Fibroblast of lung (primary cell): ENCODE measurements at places on chromosomes 12 and 14. TPM values are rescaled to one million over a fixed set of nuclear protein-coding genes. Genes with fewer than 3 reads are reported as not detected.

- no peak for DNase-seq
Measured at GRCh38 chr12:44369998-44370397, 506.1 kb downstream of the NELL2 start.

DNA sequence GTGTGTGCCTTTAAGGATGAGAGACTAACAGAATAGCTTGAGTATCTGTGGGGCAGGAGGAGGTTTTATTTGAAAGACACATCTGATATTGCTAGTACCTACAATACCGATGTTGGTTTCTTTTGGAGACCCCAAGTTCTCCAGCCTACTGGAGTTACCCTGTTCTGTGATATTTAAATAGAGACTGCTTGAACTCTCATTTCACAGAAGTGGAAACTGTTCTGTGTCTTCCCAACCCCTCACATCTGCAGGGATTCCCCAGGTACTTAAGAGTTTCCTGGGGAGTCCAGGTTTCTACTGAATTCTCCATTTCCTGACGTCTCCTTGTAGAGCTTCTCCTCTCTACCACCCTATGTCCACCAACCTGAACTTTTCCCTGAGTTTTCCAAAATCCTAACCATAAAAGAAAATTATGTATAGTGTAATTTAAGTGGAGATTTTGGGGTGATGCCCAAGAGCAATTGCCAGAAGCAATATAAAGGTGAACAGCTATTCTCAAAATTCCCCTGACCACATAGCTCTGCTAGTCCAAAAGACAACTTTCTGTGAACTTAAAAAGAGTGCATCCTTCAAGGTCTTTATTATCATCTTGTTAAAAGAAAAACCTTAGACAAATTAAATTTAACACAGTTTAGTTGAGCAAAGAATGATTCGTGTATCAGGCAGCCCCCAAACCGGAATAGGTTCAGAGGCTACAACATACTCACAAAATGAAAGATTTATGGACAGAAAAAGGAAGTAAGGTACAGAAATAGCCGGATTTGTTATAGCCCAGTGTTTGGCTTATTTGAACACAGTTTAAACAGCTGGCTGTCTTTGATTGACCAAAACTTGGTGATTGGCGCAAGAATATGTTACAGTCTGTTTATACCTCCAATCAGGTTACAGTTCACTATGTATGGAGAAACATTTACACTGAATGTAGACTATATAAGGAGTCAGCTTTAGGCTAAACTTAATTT, 373.4 kb downstream of the NUAK1 start:
- DNase-seq: no peak

GPRC5D gene
- total RNA-seq: not detected in 2 replicates

HOXC11 gene
- total RNA-seq: not detected in 2 replicates

AQP6 gene
- total RNA-seq: under 0.01 and 0.17 TPM in 2 replicates

SYNJ2BP gene
- 14.4 and 15.4 TPM in 2 replicates for total RNA-seq

DNA sequence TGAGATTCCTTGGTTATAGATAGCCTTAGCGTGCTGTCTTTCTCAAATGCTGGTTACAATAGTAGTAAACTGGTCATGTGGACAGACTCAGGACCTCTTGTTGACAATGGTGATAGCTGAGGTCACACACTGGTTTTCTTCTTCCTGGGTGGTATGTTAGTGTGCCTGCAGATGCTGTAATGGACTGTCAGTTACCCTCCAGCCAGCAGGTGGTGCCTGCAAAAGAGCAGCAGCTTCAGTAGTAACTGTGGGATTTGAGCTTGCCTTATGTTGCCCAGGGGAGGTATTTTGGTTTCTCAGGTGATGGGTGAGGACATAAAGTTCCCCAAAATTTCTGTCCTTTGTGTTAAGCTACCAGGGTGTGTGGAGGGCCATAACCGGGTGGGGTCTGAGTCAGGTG, 33.7 kb upstream of the SCAF11 start:
- DNase-seq: no peak

- DNase-seq: no peak
Measured at GRCh38 chr14:56581041-56581727, 1.6 kb downstream of the TMEM260 start.

TAS2R7 gene
- not detected in 2 replicates for total RNA-seq

GRCh38 chr12:73719223-73719622, 818.4 kb upstream of the ATXN7L3B start:
- DNase-seq: no peak

DNA sequence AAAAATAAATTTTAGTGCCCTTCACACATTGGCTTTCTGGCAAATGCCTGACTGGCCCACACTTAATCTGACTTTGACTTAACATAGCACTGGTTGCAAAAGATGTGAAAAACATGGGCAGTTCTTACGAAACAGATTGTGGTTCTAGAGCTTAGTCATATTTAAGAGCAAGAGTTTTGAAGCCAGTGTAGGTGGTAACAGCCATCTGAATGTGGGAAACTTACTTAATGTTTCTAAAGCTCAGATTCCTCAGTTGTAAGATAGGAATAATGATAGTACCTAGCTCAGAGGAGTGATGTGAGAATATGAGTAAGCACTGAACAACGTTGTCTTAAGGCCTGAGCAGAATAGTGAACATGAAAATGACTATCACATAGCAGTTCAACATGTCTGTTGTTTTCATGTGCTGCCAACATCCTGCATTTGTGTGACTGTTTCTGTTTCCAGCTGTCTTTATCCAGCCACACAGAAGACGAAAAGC, 262.7 kb downstream of the SYT1 start:
- DNase-seq: peak; percentile 99

DNA sequence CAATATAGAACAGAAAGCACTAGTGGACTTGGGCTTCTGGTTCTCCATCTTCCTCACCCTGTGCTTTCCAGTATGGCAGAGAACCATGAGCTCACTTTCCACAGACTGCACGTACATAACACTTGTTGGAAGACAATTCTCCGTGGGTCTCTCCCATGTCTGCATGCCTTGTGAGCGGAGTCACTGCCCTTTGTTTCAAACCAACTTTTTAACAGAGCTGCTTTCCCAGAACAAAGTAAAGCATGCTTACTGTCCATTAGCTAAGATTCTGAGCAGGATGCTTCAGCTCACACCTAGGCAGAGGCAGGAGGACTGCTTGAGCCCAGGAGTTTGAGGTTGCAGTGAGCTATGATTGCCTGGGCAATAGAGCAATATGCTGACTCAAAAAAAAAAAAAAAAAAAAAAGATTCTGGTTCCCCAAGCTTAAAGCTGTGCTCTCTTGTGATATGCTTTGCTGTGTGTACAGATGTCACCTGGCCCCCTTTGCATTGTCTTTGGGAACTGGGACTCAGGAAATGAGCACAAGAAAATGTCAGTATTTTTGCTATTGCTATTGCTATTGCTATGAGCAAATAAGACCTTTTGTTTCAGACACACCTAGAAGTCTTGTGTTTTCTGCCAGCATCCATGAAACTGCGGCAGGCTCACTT, 54.6 kb upstream of the PTGR2 start:
- no peak for DNase-seq

CLEC4D gene
- not detected in 2 replicates for total RNA-seq

- DNase-seq: peak; percentile 77
Measured at GRCh38 chr12:10140001-10140400, 10.0 kb upstream of the CLEC7A start.

ALDH2 gene
- 43.4 and 53.7 TPM in 2 replicates for total RNA-seq

- peak; percentile 54 for DNase-seq
Measured at GRCh38 chr12:47507221-47507620, 198.6 kb downstream of the RPAP3 start.

GRCh38 chr14:97177635-97178034, 380.5 kb downstream of the VRK1 start:
- DNase-seq: no peak

GRCh38 chr12:44015333-44015941, 179.6 kb downstream of the TMEM117 start:
- peak; percentile 77 for DNase-seq
